ENCODE measurements at places on chromosomes 11 and 22. TPM values are rescaled to one million over a fixed set of nuclear protein-coding genes. Genes with fewer than 3 reads are reported as not detected.

LARGE1 gene
- 2.4 TPM for total RNA-seq

NAALAD2 gene
- total RNA-seq = not detected

DNA sequence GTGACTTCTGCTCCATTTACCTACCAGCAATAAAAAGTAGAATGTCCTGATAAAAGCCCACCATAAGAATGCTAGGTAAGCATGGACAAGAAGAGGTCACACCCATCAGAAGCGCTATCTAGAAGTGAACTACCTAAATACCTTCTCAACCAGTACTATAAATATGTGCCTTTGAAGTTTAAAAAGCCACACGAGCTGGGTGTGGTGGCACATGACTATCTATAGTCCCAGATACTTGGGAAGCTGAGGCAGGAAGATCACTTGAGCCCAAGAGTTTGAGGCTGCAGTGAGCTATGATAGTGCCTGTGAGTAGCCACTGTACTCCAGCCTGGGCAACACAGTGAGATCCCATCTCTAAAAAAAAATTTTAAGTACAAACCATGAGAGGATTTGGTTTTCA is 66.7 kb downstream of the PACSIN2 start:
- DNase-seq = no peak

- no peak for DNase-seq
Observed at GRCh38 chr22:21094911-21095772, 49.4 kb downstream of the LRRC74B start.

- DNase-seq = no peak
Observed at GRCh38 chr11:62988276-62988675, 3.5 kb upstream of the SLC22A6 start.

- DNase-seq = no peak
Observed at GRCh38 chr11:126114486-126115126, 51.9 kb upstream of the CDON start.

GAB2 gene
- 6.6 TPM for total RNA-seq

LMO2 gene
- total RNA-seq = 1.1 TPM

- peak; percentile 72 for DNase-seq
Observed at GRCh38 chr11:2932850-2933251, 3.6 kb upstream of the PHLDA2 start.

CCDC73 gene
- total RNA-seq = 0.13 TPM

DNA sequence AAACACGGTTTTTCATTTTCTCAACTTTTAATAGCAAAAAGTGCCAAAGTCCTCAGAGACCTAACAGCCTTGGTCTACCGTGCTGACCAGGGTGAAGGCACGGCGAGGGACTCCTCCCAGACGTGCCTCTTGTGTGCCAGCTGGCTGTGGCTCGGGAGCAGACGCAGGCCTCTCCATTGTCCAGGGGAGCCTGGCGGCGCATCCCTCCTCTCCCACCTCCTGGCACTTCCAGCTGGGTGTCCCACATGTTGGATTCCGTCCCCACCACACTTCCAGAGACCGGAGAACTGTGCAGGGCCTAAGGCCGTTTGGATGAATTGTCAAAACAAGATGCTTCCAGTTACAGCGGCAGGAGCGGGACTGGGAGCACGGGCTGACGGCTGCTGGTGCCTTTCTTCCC is 11.6 kb downstream of the CDPF1 start:
- DNase-seq = no peak

DNA sequence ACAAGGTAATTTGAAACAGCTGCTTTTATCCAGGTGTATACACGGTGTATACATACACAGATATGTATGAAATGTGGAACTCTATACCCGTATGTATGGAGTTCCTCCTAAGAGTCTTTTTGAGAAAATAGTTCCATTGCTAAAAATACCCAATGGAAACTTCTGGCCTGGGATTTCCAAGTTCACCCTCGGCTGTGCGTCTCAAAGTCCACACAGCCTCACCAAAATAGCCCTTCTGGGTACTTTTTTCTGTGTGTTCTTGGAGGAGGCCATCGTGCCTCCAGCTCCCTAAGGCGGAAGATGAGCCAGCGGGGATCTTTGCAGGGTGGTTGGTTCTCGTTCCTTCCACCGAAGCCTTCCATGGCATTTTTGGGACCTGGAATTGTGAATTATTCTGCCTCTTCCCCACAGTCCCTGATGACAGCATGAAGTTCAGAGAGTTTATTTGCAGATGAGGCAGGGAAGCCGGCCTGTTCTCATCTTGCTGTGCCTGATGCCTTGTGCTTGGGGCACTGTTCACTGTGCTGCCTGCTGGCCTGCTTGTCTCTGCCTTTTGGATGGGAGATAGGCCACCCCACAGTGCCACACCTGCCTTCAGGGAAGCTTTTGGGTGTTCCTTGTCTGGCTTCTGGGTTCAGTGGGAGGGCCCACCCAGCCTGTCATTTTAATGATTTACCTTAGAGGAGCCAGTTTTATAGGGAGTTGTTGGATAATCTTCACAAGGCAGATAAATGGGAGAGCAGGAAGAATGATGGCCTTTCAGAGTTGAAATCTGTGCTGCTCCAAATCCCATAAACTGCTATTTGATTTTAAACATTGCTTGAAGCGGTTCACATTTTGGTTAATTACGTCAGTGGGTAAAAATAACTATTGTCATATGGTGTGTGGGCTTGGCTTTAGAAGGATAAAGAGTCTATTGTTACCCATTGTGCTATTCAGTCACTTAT is 112.7 kb upstream of the OR4B1 start:
- DNase-seq = no peak

DNA sequence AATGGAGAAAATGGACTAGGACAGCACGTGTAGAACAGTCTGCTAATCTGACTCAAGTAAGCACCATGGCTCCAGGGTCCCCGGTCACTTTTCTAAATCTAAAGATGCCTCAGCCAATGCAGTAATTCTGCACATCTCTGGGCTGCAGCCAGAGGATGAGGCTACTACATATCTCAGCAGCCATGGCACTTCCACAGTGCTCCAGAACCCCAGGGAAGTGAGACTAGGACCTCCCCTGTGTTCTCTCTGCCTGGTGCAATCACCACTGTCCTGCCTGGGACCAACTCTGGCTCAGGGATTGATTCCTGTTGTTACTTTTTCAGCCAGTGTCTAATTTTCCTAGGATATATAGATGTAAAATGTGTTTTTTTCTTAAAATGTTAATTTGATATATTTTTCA is 129.4 kb upstream of the TOP3B start:
- no peak for DNase-seq

DNA sequence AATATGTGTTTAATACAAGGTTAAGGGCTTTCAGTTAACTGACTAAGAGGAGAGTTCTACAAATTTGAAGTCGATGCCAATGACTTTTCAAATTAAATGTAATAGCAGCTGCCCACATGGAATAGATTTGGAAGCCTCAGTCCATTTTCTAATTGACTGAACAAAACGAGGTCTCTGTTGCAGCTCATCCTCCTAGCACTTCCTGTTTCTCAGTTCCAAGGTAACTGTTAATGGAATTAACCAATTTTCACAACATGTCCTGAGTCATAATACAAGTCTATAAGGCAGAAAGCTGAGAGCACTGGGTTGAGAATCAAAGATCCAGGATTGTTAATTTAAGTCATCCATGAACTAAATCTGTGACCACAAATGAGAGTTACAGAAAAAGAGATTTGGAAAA is 177.2 kb downstream of the OPCML start:
- peak; percentile 15 for DNase-seq

GRCh38 chr11:16155448-16155847 is 200.9 kb downstream of the SOX6 start:
- peak; percentile 82 for DNase-seq

GRCh38 chr11:33935461-33936456 is 43.9 kb upstream of the LMO2 start:
- DNase-seq = no peak

OR8D4 gene
- not detected for total RNA-seq

- DNase-seq = no peak
Observed at GRCh38 chr11:32280339-32280738, 155.0 kb downstream of the WT1 start.

CCDC188 gene
- total RNA-seq = not detected

DNA sequence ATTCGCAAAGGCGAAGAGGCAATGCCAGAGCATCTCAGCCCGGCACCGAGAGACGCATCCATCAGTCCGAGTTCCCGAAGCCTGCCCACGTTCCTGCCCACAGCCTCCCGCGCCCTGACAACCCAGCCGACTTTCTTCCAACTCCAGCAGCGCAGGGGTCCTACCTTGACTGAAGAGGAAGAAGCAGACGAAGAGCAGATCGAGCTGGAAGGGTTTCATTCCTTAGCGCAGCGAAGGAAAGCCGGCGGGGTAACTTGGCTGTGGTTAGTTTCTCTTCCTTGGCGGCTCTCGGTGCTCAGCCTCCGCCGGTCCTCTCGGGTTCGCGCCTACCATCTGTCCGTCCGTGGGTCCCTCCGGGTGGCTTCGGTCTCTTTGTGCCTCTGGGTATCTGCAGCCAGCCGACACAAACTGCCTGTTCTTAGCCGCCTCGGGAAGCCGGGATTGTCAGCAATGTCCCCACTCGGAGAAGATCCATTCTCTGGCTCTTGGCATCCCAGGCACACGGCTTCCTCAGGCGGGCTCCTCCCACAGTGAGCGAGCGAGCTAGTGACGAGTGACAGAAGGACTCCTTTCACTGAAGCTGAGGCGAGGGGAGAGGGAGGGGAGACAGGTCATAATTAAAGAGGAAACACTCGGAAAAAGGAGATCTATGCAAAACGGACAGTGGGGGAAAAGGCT is at the start of gene KIRREL3:
Gene KIRREL3, minus strand, starts transcription at position 480 of the 678 bp plus-strand sequence.
- DNase-seq = no peak

GRCh38 chr11:110356762-110357671 is 60.6 kb upstream of the RDX start:
- DNase-seq = no peak

KCNJ11 gene
- total RNA-seq = 0.77 TPM

DNA sequence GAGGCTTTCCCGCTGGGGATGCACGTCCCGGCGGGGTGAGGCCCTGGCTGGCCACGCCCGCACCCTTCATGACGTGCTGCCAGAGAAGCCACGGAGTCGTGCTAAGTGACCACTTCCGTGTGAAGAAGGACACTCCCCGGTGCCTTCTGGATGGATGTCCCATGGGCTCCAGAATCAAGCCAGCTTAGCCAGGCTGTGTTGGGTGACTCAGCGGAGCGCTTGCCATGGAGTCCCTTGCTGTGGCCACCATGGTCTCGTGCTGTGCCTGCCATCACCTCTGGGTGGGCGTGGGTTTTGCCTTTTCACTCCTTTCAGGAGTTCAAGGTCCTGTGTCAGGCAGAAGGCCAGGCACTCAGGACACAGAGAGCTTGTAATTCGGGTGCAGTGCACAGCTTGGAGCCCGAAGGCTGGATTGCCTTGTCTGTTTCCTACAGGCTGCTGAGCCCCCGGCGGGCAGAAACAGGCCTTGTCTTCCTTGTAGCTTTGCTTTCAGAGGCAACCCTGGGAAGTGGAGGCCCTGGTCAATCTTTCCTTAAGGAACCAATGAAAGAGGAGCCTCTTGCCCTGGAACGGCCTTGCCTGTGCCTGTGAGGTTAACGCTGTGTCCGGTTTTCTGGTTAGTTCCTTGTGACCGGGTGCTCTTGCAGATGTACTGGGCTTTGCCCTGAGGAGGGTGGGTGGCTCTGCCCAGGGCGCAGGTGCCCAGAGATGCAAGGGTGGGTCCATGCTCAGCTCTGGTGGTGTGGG is 268.6 kb downstream of the TBC1D22A start:
- no peak for DNase-seq

- DNase-seq = peak; percentile 13
Observed at GRCh38 chr11:62921573-62922188, 518 bp upstream of the CHRM1 start.

GRCh38 chr11:28922386-28922981 is 814.3 kb downstream of the METTL15 start:
- no peak for DNase-seq

- DNase-seq = peak; percentile 39
Observed at GRCh38 chr22:25137577-25138525, 61.8 kb upstream of the CRYBB3 start.

- no peak for DNase-seq
Observed at GRCh38 chr11:48025293-48025983, 45.1 kb downstream of the PTPRJ start.

- peak; percentile 64 for DNase-seq
Observed at GRCh38 chr11:10208131-10208575, 85.9 kb downstream of the SBF2 start.

TIGD3 gene
- total RNA-seq = 0.26 TPM

GRCh38 chr11:35148163-35148837 is 9.3 kb downstream of the CD44 start:
- DNase-seq = no peak

MYBPC3 gene
- total RNA-seq = under 0.01 TPM

RBFOX2 gene
- 101 TPM for total RNA-seq

MB gene
- total RNA-seq = not detected

SERPING1 gene
- total RNA-seq = 1.3 TPM

KCNJ5 gene
- total RNA-seq = 15.5 TPM

- no peak for DNase-seq
Observed at GRCh38 chr22:32708830-32709229, 92.7 kb upstream of the TIMP3 start.

- no peak for DNase-seq
Observed at GRCh38 chr11:71114124-71114851, 138.1 kb downstream of the SHANK2 start.

- no peak for DNase-seq
Observed at GRCh38 chr22:37664249-37665101, 6.0 kb downstream of the PDXP start.

C11orf16 gene
- not detected for total RNA-seq

- no peak for DNase-seq
Observed at GRCh38 chr11:45048313-45048841, 97.7 kb upstream of the TP53I11 start.

CNGA4 gene
- total RNA-seq = not detected

MMP8 gene
- not detected for total RNA-seq

- no peak for DNase-seq
Observed at GRCh38 chr22:19803736-19804267, 43.2 kb downstream of the TBX1 start.

Measured in bronchial epithelial cell (primary cell).